ENCODE measurements at places on chromosomes 1 and 21.

- no peak for DNase-seq
Observed at GRCh38 chr1:173137107-173137706, 69.9 kb downstream of the TNFSF4 start.

DNA sequence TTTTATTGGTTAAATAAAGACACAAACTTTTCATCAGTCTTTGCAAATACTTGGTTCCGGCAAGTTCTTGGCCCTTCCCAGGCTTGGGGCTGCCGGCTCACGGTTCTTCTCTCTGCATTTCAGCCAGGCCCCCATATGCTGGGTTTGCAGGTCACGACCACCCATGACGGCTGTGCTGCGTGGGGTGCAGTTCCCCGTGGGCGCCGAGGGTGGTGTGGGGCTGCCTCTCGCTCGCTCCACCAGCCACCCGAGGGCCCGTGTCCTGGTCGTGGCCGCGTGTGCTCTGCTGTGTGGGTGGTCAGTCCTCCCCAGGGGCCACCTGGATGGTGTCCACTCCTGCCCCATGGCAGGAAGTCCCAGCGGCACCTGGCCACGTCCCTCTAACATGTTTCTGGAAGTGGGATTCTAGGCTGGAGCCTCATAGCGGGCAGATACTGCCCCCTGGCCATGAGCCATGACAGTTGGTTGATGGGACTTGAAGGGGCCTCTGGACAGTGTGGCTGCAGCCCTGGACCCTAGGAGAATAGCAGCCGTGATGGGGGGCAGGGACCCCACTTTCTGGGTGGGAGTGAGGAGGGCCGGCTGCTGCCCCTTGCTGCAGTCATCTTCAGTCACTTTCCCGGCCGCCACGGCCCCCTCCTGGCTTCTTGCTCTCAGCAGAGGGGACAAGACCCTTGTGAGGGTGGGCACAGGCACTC lies 46.3 kb downstream of the SKI start:
- no peak for DNase-seq

- peak; percentile 67 for DNase-seq
Observed at GRCh38 chr1:15833069-15833679, 14.3 kb upstream of the SPEN start.

- no peak for DNase-seq
Observed at GRCh38 chr1:82463951-82464350, 663.2 kb downstream of the ADGRL2 start.

DNA sequence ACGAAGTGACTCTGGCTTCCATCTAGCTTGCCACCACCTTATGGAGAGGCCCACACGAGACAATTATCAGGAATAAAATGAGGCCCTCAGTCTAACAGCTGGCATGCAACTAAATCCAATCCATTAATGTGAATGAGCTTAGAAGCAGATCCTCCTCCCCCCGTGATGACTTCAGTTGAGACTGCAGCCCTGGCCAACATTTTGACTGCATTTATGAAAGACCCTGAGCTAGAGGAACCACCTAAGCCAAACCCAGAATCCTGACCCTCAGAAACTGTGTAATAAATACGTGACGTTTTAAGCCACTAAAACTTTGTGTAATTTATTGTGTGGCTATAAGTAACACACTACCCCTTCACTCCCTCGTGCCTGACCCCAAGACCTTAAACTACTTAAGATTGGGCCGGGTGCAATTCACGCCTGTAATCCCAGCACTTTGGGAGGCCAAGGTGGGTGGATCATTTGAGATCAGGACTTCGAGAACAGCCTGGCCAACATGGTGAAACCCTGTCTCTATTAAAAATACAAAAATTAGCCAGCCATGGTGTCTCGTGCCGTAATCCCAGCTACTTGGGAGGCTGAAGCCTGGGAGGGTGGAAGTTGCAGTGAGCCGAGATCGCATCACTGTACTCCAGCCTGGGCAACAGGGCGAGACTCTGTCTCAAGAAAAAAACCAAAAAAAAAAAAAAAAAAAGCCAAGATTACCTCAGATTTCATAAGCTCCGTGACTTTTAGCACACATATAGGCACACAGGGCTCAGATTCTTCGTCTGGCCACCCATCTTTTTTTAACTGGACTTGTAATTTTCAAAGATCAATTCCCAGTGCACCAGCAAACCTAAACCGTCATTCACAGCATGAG lies 72.5 kb downstream of the ENAH start:
- no peak for DNase-seq

GRCh38 chr1:145901312-145902021 lies 8.4 kb downstream of the ITGA10 start:
- DNase-seq: no peak

- DNase-seq: no peak
Observed at GRCh38 chr1:117719004-117719403, 113.2 kb downstream of the TENT5C start.

DNA sequence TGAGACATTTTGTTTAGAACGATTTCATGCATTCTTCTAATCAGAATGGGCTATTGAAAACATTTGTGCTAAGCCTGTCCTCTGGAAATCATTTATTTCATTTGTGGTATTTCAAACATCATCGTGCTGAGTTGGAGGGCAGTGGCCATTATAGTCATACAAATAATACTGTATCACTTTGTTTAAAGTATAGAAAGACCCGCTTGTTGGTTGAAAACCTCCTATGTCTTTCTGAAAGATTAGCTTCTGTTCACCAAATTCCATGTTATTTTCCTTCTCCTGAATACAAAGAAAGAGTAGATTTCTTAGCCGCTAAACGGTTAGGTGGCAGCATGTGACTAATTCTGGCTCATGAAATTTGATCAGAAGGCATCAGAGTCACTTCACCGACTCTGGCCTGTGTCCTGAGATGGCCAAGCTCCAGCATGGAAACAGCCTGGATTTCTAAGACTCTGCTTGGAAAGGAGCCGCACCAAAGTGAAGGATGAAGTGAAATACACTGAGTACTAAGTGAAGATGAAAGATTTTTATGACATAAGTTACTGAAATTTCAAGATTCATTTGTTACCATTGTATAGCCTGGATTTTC lies 355.1 kb downstream of the USP25 start:
- no peak for DNase-seq

DNA sequence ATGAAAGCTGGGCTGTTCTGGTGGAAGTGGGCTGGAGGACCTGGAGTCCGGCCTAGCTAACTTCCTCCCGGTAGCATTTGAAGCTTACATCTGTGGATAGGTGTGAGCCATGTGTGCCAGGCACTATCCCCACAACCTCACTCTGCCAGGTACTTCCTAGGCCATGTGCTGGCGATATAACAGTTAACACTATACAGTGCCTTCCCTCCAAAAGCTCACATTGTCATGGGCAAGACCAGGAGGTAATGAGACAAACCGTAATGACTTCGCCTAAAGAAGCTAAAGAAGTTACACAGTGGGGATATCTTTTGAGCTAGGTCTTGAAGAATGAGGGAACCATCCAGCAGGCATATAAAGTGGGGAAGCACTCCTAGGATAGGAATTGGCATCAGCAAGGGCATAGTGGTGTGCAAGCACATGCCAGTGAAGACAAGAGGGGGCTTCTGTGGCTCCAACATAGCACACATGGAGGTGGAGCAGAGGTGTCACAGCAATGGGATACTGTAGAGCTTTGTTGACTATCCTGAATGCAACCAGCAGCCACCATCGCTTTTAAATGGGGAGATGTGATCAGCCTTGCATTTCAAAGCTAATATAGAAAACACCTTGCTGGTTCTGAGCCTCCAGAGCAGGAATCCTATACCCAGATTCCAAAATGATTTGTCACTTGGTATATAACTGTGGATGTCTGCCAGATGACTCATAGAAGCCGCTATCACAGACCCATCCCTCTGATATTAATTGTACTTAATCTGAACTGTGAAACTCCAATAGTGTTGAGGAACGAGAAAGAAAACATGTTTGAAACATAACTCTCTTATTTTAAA lies 466.3 kb downstream of the LMO4 start:
- DNase-seq: no peak

Measured in CD4-positive, alpha-beta T cell treated with Interleukin-6 at 100 ng/mL for 8 hours (primary cell).